ENCODE measurements at places on chromosomes 1 and 21.

GRCh38 chr1:207822124-207822601 lies 70.3 kb downstream of the CD46 start:
- DNase-seq, result no peak

- peak; percentile 81 for DNase-seq
These were observed 23.2 kb upstream of the QSOX1 start for GRCh38 chr1:180131510-180131909.

- no peak for DNase-seq
These were observed 4.0 kb downstream of the CLCA1 start for GRCh38 chr1:86472767-86473166.

- DNase-seq, result no peak
These were observed 209.2 kb upstream of the GRIK3 start for GRCh38 chr1:37243368-37244082.

All from hematopoietic multipotent progenitor cell treated with erythropoietin and hydrocortisone succinate and interleukin-3 and kit ligand, for 4 days (in vitro differentiated cells).